ENCODE measurements at places on chromosomes 7 and 10. TPM values are rescaled to one million over a fixed set of nuclear protein-coding genes. Genes with fewer than 3 reads are reported as not detected.

GRCh38 chr10:58976254-58976653 is 200.2 kb upstream of the PHYHIPL start:
- no peak for DNase-seq
- no peaks in the 10 kb centered on the region for H3K27me3 ChIP-seq
- H3K27ac ChIP-seq, result no peak overlapping the region

DNA sequence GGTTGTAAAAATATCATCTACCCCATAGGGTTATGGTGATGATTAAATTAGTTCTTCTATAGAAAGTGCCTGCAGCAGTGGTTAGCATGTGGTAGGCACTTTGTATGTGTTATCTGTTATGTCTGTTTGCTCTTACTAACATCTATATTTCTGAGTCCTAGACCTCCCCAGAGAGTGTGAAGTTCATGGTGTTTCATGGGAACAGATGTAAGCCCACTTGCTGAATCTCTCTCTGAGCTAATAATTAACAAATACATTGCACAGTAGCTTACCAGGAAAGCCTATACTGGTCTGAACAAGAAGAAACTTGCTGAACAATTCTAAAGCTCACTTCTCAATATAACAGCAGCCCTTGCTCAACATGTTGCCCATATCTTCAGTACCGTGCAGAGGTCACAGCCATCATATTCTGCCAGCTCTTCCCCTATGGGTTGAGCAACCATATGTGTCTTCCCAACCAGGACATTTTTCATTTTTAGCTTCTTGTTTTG is 100.1 kb downstream of the NPSR1 start:
- no peaks in the 10 kb centered on the region for H3K36me3 ChIP-seq
- H3K27me3 ChIP-seq, result peaks cover 1% of the 10 kb centered on the region
- H3K27ac ChIP-seq, result no peak overlapping the region

DNA sequence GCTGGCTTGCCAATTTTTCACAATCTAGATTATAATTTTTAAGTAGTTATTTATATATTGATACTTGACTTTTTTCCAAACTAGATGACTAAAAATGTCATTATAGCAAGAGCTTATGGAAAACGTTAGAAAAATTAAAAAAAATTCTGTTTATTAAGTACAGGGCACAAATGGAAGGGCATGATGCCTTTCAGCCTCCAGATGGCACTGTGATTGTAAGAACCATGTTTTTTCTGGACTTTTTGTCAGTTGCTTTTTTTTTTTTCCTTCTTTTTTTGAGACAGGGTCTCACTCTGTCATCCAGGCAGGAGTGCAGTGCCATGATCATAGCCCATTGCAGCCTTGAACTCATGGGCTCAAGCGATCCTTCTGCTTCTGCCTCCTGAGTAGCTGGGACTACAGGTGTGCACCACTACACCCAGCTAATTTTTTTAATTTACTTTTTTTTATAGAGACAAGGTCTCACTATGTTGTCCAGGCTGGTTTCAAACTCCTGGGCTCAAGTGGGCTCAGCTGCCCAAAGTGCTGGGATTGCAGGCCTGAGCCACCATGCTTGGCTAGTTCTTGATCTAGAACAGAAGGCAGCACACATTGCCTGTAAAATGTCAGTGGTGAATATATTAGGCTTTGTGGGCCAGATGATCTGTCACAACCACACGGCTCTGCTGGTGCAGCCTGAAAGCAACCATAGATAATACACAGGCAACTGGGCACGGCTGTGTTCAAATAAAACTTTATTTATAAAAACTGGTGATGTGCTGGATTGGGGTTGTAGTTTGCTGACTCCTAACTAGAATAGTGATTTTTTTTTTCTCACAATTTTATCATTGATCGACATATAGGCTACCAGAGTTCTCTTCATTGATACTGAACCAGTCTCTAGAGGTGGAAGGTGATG is 27.4 kb downstream of the UCMA start:
- no peaks in the 10 kb centered on the region for H3K4me1 ChIP-seq
- no peak overlapping the region for H3K4me3 ChIP-seq
- H3K27ac ChIP-seq, result no peak overlapping the region
- DNase-seq, result no peak
- no peaks in the 10 kb centered on the region for H3K27me3 ChIP-seq

Gene GGCT
- 22.5 TPM for total RNA-seq

Gene EN2
- not detected for total RNA-seq

Gene ABCB4
- 3.1 TPM for total RNA-seq
